ENCODE measurements at places on chromosomes 16 and 17.

GRCh38 chr17:57455063-57455914 lies 199.0 kb downstream of the MSI2 start:
- DNase-seq, result no peak

- no peak for DNase-seq
Observed at GRCh38 chr17:78710607-78711006, 71.5 kb downstream of the CYTH1 start.

DNA sequence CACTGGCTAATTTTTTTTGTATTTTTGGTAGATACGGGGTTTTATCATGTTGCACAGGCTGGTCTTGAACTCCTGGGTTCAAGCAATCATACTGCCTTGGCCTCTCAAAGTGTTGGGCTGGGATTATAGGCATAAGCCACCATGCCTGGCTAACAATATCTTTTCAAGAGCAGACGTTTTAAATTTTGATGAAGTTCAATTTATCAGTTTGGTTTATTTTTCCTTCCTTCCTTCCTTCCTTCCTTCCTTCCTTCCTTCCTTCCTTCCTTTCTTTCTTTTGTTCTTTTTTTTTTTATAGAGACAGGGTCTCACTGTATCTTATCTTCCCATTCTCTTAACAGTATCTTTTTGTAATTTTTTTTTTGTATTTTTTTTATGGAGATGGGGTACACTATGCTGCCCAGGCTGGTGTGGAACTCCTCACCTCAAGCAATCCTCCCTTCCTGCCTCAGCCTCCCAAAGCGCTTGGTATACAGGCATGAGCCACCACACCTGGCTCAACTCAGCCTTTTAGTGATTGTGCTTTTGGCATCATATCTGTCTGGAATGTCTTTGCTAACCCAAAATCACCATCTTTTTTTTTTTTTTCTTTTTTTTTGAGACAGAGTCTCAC lies 13.6 kb upstream of the GIP start:
- no peak for DNase-seq

DNA sequence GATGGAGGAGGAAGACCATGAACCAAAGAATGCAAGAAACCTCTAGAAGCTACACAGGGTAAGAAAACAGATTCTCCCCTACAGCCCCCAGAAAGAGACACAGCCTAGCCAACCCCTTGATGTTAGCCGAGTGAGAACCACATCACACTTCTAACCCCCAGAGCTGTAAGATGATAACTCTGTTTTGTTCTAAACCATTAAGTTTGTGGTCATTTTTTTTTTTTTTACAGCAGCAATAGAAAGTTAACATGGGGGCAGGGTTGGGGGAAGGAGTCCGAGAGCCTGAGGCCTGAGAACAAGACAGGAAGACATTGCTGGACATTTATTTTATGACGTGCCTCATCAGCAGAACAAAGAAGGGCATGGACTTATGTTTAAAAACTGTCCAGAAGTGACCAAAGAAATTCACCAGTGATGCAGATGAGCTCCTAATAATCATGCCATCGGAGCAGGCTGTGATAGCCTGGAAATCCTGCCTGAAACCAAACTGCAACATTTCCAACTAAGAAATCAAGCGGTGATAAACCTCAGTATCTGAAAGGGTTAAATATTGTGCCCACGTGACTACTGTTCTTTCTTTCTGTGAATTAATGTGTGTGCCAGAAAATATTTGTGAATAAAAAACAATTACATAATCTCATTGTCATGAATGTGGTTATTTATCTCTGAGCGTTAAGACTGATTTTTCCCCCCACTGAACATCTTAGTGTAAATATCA lies 1.1 kb downstream of the ABCA9 start:
- no peak for DNase-seq

- no peak for DNase-seq
Observed at GRCh38 chr16:70726892-70727361, 41.1 kb upstream of the MTSS2 start.

DNA sequence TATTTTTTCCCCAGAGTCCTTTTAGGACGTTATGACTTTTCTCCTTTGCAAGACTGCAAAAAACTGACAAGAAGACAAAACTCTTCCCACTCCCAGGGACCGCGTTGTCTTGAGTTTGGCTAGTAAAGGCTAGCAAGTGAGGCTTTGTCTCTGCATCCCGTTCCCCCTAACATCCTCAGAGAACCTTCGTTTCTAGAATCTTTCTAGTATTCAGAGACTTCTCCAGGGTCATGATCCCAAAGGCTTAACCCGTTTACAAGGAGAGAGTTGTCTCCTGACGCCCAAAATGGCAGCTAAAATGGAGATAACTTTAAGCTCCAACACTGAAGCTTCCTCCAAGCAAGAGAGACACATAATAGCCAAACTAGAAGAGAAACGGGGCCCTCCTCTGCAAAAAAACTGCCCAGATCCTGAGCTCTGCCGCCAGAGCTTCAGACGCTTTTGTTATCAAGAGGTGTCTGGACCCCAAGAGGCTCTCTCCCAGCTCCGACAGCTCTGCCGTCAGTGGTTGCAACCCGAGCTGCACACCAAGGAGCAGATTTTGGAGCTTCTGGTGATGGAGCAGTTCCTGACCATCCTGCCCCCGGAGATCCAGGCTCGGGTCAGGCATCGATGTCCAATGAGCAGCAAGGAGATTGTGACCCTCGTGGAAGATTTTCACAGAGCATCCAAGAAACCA lies 843 bp downstream of the ZNF174 start:
- DNase-seq, result no peak

- DNase-seq, result no peak
Observed at GRCh38 chr16:2033057-2033908, 6.6 kb downstream of the NHERF2 start.

GRCh38 chr17:6752068-6752909 lies 3.6 kb upstream of the XAF1 start:
- DNase-seq, result no peak

GRCh38 chr17:77708049-77708448 lies 250.5 kb upstream of the TNRC6C start:
- DNase-seq, result no peak

DNA sequence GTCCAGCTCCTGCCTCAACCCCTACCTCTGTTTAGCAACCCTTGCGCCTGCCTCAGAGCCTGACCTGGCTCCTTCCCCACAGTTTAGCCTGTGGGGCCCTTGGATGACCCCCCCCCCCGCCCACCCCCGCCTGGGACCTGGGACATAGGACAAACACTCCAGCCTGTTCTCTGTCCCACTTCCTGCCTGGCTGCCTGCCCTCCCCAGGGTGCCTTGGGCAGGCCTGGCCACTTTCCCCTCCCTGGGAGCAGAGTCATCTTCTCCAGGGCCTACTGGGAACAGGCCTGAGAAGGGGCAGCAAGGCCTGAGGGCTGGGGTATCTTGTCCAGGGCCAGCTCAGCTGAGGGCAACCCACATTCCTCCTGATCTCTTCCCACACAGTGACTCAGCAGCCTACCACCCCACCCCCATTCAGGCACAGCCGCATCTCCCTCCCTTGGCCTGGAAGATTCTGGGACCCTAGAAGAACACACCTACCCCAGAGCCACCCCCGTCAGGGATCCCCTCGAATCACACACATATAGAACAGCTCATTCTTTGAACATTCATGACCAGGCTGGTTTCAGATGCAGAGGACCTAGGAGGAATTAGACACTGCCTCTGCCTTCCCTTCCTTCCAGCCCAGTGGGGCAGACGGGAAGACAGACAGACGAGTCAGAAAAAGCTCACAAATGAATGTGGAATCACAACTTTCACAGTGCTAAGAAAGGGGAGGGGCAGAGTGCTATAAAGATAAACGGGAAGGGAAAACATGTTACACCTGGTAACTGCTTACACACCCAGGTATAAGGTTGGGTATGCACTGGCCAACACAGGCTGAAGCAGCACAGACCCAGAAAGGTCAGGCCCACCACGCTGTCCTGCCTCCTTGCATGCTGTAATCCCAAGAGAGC lies 6.0 kb downstream of the FHOD1 start:
- DNase-seq, result no peak

DNA sequence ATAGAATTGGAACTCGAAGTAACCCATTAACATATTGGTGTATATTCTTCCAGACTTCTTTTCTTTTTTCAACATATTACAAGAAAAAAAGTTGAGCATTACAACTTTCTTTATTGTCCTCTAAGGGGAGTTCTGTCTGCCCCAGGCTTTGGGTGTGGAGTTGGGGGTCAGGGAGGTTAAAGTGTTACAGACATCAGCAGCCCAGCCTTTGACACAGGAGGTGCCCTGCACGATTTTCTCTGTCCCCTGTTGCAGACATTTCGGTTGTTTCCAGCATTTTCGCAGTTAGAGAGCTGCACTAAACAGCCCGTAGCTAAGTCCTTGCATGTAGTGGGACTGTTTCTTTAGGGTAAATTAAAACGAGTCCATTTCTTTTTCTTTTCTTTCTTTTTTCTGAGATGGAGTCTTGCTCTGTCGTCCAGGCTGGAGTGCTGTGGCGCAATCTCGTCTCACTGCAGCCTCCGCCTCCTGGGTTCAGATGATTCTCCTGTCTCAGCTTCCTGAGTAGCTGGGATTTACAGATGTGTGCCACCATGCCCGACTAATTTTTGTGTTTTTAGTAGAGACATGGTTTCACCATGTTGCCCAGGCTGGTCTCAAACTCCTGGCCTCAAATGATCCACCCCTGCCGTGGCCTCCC lies 13.4 kb upstream of the ADCY7 start:
- no peak for DNase-seq

DNA sequence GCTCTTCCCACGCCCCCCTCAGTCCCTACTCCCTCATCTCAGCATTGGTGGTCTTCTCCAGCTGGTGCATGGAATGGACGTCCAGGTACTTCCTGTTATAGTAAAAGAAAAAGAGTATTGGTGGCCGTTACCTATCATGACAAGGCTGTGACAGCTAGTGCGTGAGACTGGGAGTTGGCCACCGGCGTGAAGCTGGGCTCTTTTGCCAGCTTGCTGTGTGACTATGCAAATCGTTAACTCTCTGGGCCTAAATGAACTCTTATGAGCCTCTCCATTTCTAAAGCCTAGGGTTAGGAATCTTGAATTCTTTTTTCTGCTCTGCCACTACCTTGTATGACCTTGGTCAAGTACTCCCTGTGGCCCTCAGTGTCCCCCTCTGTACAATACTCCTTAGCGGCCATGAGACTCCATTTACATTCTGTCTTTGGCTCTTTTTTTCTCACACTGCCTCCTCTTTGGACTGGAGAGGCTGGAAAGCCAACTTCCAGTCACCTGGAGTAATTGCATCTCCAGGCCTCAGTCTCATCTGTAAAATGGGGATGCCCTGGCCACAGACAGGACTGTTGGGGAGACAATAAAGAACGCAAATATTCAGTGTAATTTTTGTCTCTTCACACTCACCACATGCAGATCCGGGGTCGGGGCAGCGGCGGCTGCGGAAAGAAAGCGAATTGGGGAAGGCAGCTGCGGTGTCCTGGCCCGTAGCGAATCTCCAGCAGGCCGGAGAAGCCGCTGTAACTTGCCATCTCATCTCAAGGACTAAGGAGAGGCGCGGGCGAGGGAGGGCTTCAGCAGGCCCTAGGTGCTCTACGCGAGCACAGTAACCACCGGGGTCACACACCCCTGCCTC lies 1.1 kb downstream of the CFAP119 start:
- DNase-seq, result no peak

GRCh38 chr16:49158029-49158642 lies 123.5 kb downstream of the CBLN1 start:
- no peak for DNase-seq

DNA sequence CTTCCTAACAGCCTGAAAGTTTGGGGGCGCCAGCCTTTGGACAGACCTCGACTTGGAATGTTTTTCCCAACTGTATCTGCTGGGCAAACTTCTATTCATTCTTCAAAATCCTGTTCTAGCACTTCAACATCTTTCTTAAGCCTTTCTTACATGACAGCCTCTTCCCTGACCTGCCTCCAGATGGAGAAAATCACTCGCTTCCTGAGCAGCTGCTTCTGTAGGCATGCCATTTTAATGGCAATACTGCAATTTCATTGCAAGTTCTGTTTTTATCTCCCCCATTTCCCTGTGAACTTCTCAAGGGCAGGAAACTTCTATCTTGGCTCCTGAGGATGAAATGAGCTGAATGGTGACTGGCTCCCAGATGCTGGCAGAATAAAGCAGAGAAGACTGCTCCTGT lies 128.8 kb upstream of the ASIC2 start:
- DNase-seq, result no peak

DNA sequence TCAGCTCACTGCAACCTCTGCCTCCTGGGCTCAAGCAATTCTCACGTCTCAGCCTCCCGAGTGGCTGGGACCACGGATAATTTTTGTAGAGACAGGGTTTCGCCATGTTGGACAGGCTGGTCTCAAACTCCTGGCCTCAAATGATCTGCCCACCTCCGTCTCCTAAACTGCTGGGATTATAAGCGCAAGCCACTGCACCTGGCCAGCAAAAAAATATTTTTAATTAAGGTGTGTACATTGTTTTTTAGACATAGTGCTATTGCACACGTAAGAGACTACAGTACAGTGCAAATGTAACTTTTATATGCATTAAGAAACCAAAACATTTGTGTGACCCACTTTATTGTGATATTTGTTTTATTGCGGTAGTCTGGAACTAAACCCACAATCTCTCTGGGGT lies 49.0 kb downstream of the NACA2 start:
- no peak for DNase-seq

GRCh38 chr16:72924537-72924926 lies 123.4 kb downstream of the ZFHX3 start:
- DNase-seq, result no peak

GRCh38 chr16:3112881-3113574 lies 642 bp downstream of the ZNF205 start:
- DNase-seq, result no peak

GRCh38 chr16:51343411-51343810 lies 192.3 kb upstream of the SALL1 start:
- DNase-seq, result no peak

DNA sequence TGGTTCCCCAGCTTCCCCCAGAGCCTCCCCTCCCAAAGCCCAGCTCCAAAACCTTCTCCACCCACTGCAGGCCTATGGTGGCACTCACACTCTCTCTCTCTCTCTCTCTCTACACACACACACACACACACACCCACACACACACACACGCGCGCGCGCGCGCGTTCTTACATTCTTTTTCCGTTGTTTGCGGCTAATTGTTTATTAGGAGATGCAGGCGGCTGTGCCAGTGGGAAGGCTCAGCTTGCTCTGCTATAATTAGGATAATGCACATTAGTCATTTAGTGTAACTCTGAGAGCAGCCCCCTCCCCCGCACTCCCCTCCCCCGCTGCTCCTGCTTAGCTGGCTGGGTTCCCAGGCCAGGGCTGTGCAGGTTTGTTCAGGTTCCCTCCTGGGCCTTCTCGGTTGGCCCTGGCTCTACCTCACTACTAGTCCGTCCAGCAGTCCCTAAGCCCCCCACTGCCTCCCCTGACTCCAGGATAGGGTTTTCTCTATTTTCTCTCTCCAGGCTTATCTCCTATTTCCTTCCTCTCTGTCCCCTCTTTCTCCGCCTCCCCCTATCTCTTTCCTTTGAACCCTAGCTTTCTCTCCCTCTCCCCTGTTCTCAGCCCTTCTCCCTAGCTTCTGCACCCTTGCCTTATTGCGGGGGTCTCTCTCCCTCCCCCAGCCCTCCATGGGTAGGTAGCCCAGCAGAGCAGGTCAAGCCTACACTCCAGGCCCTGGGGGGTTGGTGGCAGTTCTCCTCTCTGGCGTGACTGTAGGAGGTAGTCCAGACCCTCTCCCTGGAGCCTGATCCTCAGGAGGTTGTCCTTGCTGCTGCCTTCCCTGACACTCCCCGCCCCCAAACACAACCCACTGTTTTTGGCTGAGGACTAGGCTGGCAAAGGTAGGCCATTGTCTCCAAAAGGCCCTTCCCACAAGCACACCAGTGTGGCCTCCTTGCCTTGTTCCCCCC lies 34.0 kb downstream of the TMEM132E start:
- no peak for DNase-seq
